Occipital lobe (tissue), 3 donors: ENCODE measurements at places on chromosomes 1 and 21.

GRCh38 chr1:152244576-152245273, 20.7 kb upstream of the HRNR start:
- DNase-seq: no peak

DNA sequence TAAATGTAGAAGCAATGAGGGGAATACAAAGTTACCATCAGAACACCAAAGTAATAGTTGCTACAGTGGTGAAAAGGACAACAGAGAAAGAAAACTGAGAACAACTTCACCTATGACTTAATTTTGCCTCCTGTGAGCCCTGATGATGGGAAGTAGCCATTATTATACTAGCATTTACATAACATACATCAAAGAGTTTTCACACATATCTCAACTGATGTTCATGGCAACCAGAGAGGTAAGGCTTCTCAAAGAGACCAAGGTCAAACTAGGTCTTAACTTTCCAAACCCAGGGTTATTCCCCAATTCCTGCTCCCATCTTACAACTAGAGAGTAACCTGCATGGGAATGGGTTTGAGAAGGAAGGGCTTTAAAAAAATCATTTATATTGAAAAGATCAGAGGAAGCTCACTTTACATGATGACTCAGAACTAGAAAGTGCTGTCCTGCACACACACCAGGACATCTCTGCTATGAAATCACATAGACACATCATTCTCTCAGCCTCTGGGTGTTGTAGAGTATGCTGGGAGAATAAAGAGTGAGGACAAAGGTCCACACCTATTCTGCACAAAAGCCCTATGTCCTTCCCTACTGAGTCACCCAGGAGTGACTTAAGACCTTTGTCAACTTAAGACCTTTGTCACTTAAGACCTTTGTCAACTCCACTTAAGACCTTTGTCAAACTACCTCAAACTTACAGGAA, 179.7 kb downstream of the TNFSF18 start:
- DNase-seq: no peak

GRCh38 chr1:54314696-54315095, 91.5 kb downstream of the SSBP3 start:
- DNase-seq: no peak

DNA sequence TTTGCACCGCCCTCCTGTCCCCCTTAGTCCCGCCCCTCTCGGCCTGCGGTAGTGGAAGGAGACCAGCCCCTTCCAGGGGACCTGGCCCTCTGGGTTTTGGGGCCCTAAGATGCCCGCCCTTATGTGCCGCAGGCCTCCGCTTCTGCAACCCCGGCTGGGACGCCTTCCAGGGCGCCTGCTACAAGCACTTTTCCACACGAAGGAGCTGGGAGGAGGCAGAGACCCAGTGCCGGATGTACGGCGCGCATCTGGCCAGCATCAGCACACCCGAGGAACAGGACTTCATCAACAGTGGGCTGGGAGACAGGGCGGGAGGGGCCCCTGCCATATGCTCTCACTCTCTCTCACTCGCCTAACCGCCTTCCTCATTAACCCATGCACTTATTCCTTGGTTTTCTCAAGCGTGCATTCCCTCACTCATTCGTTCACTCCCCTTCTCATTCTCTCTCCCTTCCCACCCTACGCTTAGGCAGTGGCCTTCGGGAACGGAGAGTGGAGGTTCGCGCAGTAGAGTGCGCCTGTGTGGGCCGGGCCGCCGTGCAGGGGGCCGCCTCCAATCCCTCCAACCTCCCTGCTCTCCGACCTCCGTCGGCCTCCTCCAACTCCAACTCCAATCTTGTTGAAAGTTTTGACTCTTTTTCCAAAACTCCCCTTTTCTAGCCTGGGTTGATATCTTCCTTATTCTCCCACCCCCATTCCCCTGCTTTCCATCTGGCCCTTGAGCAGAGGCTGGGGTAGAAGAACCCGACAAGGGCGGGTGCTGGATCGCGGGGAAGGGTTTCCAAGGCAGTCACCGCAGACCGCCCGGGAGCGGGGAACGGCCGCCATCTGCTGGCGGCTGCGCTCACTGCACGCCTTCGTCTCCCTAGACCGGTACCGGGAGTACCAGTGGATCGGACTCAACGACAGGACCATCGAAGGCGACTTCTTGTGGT, 15.2 kb downstream of the BCAN start:
- peak; percentile 65 for DNase-seq

- DNase-seq: no peak
These were observed 975.0 kb upstream of the NCAM2 start for GRCh38 chr21:20023193-20023592.

- no peak for DNase-seq
These were observed 762.9 kb downstream of the LTN1 start for GRCh38 chr21:28229814-28230213.

- DNase-seq: no peak
These were observed 203.5 kb upstream of the TMEM51 start for GRCh38 chr1:14949836-14950713.

DNA sequence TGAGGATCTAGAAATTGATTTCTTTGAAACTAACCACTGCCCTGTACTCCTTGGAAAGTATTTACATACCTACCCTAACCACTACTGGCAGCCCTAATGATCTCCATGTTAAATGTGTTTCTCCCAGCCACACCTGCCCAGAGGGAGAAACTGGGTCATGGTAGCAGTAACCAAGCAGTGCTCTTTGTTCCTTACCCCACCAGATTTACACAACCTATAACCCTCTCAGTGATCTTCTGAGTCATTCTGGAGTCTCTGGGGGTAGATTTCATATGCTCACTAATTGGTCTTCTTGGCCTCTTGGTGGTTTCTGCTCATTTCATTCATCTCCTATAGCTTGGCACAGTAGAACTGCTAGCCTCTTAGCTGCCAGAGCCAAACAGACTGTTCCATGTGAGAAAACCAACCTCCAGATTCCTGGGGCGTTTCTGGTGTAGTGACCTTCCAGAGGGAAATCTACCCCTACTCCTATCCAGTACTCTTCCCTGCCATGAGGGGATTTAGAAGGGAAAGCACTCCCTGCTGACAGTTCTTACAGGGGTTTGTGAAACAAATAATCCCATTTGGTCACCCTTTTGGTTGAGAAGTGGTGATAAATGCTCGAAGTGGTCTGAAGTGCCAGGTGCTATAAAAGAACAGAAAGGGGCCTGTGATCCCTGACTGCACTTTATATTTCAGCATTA, 36.2 kb upstream of the LRIG2 start:
- DNase-seq: no peak

GRCh38 chr1:117794073-117794472, 135.3 kb downstream of the GDAP2 start:
- no peak for DNase-seq

GRCh38 chr1:183416850-183417771, 1.1 kb downstream of the NMNAT2 start:
- peak; percentile 48 for DNase-seq

DNA sequence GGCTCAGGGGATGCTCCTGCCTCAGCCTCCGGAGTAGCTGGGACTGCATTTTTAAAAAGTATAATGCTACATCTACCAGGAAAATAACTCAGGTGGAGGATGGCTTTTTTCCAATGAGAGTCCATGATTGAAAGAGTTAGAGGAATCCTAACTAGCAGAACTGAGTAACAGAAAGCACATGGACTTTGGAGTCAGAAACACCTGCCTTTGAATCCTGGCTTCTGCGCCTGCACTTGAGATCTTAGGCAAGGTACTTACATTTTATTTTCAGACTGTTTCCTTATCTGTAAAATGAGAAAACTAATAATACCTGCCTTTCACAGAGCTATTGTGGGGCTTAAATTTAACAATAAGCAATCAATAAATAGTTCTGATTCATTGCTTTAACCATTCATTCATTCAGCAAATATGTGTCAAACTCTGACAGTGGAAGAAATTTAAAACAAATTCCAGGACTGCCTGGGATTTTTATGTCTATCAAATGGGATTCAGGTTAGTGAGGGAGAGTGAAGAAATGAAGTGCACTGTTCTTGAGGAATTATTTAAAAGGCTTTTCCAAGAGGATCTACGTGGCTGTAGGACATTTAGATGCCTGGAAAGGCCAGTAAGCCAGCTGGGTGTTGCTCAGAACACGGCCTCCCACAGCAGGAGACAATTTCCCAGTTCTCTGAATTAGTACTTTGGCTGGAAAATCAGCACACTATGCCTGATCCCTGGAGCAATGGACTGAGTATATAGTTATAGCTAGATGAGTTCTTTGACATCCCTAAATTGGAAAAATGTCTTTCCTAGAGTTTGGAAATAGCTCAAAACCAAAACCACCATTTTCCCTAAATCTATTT, 12.8 kb upstream of the LBR start:
- no peak for DNase-seq

DNA sequence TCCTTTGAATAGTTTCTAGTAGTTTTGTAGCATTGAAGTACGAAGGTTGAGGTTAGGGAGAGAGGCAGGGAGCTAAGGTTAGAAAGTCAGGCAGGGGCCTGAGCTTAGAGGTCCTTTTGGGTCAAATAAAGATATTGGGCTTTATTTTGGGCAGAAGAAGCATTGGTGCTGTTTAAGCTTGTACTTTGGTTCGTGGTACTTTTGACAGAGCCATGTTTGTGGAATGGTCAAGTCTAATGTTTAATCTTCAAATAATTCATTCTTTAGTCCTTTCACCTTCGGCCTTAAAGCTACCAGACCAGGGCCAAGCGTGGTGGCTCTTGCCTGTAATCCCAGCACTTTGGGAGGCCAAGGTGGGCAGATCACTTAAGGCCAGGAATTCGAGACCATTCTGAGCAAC, 12.5 kb downstream of the FGGY start:
- DNase-seq: no peak

DNA sequence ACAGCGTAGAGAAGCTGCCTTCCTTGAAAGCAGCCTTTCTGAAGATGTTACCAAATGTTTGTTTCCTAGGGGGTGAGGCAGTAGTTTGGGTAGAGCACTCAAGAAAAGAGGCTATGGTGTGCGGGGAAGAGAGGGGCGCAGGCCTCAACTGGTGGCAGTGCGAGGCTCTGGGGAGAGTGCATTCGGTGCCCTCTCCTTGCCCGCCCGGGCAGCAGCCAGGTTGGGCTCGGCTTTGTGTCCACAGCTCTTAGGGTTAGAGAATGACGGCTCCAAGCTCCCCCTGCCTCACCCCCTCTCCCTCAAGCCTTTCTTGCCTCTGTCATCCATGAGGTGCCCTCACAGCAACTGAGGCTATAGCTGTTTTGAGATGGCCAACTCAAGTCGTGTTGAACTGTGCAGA, 899 bp upstream of the SLFNL1 start:
- no peak for DNase-seq

- DNase-seq: no peak
These were observed 49.7 kb downstream of the PBX1 start for GRCh38 chr1:164608651-164609057.

DNA sequence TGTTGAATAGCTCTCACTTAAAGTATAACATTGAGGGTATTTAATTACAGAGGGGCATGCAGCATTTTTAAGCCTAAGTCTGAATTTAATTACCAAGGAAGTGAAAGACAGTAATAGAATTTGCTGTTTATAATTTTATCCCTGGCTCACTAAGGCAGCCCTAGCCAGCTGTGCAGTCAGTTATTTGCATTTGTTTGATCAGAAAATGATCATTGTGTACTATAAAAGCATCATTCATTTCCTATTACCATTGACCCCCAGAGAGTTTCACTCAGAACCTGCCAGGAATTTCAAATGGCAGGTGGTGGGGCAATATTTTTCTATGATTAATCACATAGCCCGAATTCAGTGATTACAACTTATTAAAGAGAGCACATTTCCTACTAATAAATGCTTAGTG, 277.1 kb upstream of the KAZN start:
- no peak for DNase-seq

DNA sequence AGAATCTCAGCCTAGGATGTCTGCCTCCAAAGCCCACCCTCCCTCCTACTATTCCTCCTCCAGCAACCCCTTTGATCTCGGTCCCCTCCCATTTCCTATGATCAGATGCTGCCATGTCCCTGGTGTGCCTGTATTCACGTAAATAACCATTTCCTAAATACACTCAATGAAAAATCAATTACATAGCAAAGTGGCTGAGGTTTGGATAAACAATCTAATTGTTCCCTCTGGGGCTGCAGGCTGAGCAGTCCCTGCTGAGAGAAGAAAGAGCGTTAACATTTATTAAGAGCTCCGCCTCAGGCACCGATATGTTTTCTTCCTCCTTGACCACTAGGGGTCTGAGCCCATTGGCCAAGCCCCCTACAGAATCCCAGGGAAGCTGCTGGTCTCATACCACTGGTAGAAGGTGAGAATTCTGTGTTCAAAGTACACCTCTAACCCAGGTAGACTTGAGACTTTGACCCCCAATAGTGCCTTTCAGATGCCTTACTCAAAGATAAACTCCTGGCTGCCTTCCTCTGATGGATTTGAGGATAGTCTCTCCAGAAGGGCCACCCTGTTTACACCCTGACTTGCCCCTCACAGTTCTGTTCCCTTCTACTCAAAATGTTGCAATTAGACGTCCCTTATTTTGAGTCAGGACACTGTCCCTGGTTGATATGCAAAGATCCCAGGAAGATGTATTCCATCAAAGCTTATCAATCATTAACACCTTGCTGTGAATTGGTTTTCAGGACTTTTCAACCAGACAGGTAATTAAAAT, 33.9 kb upstream of the CAMK1G start:
- DNase-seq: no peak

GRCh38 chr1:46394108-46394871, at the start of gene FAAH:
TSS of gene FAAH (plus strand) at chr1:46394317. CDS start at chr1:46394349, 32 bp downstream.
- DNase-seq: peak; percentile 69

- no peak for DNase-seq
These were observed 7.0 kb upstream of the CDK11B start for GRCh38 chr1:1665815-1666251.

- DNase-seq: no peak
These were observed 4.9 kb downstream of the RGS1 start for GRCh38 chr1:192580351-192580962.

DNA sequence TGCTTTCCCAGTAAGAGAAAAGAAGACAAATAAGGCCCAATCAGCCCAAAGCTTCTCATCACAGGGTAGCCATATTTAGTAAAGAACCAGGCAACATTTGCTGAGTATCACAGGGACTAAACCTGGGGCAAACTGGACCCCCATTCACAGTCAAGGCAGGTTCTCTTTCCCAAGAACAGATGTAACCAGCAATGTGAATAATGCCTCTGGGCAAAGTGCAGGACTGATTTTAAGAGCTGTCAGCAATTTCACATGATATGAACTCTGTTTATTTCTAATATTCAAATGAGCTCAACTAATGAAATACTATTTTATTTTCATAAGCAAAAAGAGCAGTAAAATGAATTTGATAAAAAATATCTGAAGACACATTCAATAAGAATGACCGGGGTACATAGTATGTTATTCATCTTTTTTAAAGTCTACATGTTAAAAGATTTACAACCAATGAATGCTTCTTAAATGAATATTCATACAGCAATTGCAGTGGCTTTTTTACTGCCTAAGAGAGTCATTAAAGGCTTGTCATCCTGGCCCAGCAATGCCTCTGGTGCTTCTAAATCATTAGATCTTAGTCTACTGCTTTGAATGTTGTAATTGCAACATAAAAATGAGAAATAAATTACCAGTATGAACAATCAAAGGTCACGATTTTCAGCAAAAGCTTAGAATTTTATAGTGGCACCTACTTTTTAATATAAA, 308.8 kb downstream of the SMYD3 start:
- no peak for DNase-seq

- DNase-seq: no peak
These were observed 167.4 kb downstream of the LRRC40 start for GRCh38 chr1:70038025-70038424.

- no peak for DNase-seq
These were observed 7.0 kb downstream of the EGLN1 start for GRCh38 chr1:231415018-231415583.
